ENCODE measurements at places on chromosomes 16 and 17.

- peak; percentile 59 for DNase-seq
Measured at GRCh38 chr17:46191322-46192188, 1.7 kb downstream of the KANSL1 start.

DNA sequence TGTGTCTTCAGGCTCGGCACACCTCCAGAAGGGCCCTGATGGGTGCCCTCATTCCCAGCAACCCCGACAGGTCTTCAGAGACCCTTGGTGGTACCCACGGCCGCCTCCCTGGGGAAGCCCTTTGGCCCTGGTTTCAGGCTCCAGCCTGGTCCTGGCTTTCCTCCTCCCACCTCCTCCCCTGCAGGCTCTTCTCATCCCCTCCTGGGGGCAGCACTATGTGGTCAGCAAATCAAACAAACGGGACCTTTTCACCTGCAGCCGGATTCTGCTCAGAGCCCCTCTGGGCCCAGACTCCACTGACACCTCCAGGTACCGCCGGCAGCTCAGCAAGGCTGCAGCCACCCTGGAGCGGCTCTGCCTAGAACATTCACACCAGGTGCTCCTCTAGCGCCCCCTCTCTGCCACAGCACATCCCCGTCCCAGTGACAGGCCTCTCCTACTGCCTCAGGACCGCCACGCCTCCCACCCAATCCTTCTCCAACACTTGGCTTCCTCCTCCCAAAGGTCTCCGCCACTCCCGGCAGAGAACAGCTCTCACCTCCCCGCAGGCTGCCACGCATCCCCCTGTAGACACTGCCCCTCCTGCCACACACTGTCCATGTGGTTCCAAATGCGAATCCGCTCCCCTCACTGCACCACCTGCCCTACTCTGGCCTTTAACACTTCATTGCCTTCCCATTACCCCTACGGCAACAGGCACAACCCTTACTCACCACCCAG, 12.0 kb downstream of the CORO7 start:
- no peak for DNase-seq

DNA sequence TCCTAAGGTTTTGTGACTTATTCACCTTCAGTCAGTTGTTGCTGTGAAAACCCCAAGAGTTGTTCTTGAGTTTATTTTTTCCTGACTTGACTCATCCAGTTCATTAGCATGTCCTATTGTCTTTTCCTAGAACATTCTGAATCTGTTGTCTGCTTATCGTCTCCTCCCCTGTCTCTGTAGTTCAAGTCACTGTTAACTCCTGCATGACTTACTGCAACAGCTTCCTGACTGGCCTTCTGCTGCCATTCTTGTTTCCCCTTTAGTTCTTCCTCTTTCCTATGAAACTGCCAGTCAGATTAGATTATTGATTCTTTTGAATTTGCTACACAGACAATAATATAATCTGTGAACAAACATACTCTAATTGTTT, 161.5 kb downstream of the FTO start:
- DNase-seq: peak; percentile 78

DNA sequence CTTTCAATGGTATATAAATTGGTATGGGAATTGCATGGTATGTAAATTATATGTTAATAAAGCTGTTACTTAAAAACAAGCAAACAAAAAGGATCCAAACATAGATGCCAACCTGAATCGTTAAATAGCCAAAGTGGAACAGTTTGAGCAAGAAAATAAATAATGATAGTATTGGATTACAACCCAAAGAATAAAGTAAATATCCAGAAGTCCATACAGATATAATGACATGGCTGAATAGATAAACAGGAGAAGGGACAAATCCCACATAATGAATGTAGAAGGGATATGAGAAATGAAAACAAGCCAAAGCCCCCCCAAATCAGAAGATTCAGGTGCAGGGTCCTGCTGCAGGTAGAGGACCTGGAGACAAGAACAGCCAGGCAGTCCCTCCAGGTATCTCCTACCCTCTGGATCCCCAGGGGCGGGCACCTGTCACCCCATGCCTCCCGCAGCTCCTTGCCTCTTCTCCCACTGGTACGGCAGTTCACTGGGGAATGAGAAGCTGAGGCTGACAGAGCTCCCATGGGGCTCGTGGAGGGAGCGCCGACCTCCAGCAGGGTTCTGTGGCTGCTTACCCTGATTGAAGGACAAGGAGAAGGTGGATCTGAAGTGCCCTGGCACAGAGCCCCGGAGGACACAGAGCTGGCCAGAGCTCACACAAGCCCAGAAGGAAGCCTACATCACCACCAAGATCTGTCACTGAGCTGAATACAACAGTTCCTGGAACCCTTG, 9.9 kb upstream of the LCAT start:
- DNase-seq: no peak

- no peak for DNase-seq
Measured at GRCh38 chr17:76952402-76952801, 84.2 kb downstream of the MGAT5B start.

GRCh38 chr16:62391134-62391533, 354.9 kb upstream of the CDH8 start:
- DNase-seq: no peak

DNA sequence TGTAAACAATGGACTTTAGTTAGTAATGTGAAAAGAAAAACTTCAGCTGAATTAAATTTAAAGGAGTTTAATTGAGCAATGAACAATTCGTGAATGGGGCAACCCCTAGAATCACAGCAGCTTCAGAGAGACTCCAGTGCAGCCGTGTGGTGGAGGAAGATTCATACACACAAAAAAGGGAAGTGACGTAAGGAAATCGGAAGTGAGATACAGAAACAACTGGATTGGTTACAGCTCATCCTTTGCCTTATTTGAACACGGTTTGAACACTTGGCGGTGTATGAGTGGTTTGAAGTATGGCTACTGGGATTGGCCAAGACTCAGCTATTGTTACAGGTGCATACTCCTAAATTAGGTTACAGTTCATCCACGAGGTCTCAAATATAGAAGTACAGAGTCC, 460.4 kb upstream of the ASIC2 start:
- no peak for DNase-seq

- DNase-seq: peak; percentile 73
Measured at GRCh38 chr16:79261481-79261940, 339.0 kb downstream of the MAF start.

GRCh38 chr17:51419476-51419875, 159.1 kb downstream of the UTP18 start:
- DNase-seq: no peak

DNA sequence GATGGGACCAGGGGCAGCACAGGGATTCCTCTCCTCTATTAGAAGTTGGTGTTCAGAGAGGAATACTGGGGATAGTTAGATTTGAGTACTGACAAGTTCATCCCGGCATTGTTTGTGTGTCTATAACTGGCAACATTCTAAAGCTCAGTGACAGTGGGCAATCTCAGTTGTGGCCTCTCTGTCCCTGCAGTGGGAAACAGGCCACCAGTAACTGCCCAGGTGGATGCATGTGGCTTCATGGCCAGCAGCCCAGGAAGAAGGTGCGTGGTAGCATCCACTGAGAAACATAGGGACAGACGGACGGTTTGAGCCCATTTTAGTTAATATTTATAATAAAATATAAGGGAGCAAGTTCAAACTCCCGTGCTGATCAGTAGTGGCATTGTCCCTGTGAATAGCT, 51.5 kb downstream of the B9D1 start:
- no peak for DNase-seq

DNA sequence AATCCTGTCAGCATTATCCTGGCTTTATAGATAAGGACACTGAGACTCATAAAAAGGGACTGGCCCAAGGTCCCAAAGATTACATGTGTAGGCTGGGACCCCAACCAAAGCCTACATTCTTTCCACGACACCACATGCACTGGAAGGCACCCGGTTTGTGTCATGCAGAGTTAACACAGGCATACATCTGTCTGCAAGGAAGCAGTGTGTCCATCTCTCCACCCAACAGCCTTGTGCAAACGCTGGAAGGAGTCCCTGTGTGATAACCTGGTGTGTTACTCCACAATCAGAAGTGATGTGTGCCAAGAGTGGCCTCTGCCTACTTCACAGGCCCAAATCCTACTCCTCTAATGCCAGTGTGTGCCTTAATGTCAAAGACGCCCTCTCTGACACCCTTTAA, 139.8 kb downstream of the PARN start:
- no peak for DNase-seq

Measured in kidney glomerular epithelial cell (primary cell).